ENCODE measurements at places on chromosomes 5 and 9. TPM values are rescaled to one million over a fixed set of nuclear protein-coding genes. Genes with fewer than 3 reads are reported as not detected.

GRCh38 chr5:17832949-17833745 is 198.9 kb downstream of the TAF11L14 start:
- DNase-seq, result no peak

- DNase-seq, result no peak
Measured at GRCh38 chr5:452978-453710, 10.2 kb downstream of the EXOC3 start.

DNA sequence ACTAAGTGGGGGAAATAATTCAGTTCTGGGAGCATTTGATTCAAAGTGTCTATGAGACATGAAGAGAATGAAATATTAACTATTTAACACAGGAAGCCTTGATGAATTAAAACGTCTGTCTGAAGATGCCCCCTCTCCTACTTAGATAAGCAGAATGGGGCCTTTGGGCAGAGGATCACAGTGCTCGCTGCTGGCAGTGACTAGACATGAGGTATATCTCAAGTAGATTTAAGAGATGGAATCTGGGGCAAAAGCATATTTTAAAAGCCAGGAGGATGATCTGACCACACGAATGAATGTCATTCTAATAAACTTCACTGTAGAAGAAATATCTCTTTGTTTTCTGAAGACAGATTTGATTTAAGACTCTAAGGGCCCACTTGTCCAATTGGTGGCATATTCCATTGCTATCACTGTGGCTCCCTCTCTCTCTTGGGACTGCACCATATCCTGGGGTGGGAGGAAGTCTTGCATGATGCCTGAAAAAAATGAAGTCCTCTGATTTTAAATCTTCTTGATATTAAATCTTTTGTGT is 254.0 kb downstream of the MAN2A1 start:
- no peak for DNase-seq

- DNase-seq, result no peak
Measured at GRCh38 chr9:127741831-127742434, 6.8 kb upstream of the TOR2A start.

C7 gene
- total RNA-seq, result not detected

- DNase-seq, result no peak
Measured at GRCh38 chr5:149238540-149238939, 33.1 kb upstream of the AFAP1L1 start.

DNA sequence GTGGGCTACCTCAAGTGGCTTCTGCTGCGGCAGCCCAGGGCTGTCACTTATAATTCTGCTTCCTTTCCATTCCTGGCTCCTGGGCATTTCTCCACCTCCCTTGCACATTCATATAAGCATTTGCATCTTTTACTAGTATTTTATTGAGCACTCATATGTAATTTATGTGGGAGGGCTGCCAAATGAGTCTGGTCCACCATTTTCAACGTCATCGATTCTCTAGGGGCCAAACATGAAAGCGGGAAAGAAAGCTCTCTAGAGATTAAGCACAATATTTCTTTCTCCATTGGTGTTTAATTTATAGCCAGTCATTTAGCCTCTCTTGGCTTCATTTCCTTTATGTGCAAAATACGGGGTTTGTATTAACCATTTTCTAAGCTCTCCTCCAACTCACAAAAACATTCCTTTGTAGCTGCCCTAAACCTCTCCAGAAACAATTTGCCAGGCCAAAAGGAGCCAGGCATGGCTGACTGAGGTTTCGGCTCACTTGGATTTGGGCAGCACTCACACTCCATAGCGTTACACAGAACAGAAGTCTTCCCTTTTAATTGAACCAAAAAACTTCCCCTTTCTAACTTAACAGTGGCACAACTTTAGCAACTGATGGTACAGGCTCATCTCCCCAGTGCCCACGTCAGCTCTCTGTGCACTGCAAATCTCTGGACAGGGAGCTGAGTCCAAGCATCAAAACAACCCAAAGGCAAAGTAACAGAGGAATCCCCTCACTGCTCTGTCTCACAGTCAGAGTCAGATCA is 183.5 kb downstream of the ROR2 start:
- no peak for DNase-seq

- DNase-seq, result no peak
Measured at GRCh38 chr5:129460936-129461710, 1.0 kb downstream of the ADAMTS19 start.

Measured in activated CD8-positive, alpha-beta memory T cell treated with anti-CD3 and anti-CD28 coated beads, Interleukin-2, amount 10 ng/mL, durations not matched to agents 7 days and 5 days (primary cell).